ENCODE measurements at places on chromosomes 3 and 15.

DNA sequence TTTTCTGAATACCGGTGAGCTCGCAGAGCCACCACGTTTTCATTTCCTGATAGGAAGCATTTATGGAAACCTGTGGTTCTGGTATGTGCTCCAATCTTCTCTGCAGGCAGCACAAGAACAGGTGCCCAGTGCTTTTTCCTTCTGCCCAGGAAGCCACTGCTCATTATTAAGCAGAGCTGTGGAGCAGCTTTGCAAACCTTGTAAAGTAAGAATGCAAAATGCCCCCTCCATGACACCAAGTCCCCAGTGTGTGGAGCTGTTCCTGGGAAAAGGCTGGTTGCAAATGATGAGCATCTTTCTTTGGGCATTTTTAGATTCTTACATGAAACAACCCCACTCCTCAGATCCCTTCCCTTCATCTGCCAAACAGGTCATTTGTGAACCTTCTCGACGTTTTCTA, 65.7 kb upstream of the MRPL3 start:
- DNase-seq = no peak

- DNase-seq = no peak
Measured at GRCh38 chr3:69938061-69938460, 61.5 kb upstream of the SAMMSON start.

DNA sequence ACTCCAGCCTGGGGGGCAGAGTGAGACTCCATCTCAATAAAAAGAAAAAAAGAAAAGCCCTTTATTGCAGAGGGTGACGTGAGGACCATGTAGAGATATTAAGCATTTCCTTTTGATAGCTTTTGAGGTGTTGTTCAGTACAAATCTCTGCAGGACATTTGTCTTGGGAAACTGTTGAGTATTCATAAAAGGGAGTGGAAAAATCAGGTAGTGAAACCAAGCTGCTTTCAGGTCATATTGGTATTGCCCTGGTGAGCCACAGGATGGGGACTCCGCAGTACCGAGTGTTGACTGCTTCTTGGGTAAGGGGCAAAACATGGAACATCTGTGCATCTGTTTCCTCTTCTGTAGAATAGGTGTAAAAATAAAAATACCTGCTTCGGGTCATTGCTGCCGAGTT, 9.9 kb downstream of the ITPR1 start:
- no peak for DNase-seq

GRCh38 chr3:132573797-132574211, 23.3 kb upstream of the ACKR4 start:
- no peak for DNase-seq

- no peak for DNase-seq
Measured at GRCh38 chr3:127212231-127212630, 19.3 kb downstream of the PRR23E start.

GRCh38 chr3:107543666-107544065, 20.9 kb downstream of the BBX start:
- peak; percentile 16 for DNase-seq
